ENCODE measurements at places on chromosomes 1 and 21.

DNA sequence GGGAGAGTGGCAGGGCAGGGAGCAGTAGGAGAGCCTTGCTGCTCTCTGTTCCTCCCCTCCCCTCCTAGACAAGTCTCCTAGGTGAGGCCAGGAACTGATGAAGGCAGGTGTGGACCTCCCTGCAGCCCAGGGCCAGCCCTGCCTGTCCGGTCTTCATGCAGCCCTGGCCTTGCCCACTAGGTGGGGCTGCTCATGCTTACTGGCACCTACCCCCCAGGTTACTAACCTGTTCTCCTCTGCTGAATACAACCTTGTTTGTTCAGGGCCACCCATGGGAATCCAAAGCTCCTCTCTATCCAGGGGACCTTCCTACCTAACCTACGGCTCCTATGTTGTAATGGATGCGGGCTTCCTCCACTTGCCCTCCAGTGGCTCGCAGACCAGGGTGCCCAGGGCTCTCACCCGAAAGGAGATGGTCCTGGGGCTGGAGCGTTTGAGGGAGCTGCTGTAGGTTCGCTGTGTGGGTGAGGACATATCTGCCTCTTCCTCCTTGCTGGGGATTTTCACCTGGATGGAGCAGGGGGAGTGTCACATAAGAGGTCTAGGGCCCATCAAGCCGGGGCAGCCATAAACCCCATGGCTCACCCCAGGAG is 7.9 kb upstream of the TNNT2 start:
- DNase-seq, result no peak

DNA sequence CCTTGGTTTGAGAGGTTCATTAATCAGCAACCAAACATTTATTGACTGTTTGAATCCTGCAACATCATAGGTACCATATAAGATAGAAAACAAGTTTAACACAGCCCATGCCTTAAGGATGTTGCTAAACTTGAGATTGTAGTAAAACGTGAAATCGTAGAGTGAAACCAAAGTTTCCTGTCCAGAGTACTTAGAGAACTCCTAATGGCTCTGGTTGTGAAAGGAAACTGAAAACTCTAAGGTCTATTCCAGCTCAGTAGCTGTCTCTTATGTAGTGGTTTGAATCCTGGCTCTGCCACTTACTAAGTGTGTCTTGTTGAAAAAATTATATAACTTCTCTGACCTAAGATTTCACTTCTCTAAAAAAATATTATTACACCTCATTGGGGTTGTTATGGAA is 310.9 kb downstream of the NTNG1 start:
- DNase-seq, result no peak

DNA sequence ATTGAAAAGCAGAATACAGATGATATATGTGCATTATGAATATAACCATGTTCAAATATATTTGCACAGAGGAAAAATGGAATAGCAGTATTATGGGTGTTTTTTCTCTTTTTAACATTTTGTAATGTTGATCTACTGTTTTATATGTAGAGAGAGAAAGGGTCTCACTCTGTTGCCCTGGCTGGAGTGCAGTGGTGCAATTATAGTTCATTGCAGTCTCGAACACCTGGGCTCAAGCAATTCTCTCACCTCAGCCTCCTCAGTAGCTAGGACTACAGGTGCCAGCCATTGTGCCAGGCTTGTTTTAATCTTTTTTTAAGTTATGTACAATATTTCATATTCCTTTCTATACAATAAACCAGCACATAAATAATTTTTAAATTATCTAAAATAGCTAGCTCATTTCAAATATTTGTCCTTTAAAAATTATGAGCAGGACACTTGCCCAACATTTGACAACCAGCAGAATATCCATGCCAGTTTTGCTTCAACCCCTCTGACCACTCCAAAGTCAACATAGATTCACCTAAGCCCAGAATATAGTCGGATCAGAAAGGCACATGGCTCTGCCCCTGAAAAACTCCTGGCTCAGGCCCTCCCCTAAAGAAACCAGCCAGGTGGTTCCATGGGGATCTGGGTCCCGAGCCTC is 29.8 kb downstream of the ZNF281 start:
- no peak for DNase-seq

GRCh38 chr1:162171111-162171510 is 101.6 kb downstream of the NOS1AP start:
- no peak for DNase-seq

GRCh38 chr1:201123866-201124265 is 3.1 kb downstream of the ASCL5 start:
- DNase-seq, result no peak

- DNase-seq, result no peak
Observed at GRCh38 chr1:88378560-88378959, 305.5 kb upstream of the PKN2 start.

DNA sequence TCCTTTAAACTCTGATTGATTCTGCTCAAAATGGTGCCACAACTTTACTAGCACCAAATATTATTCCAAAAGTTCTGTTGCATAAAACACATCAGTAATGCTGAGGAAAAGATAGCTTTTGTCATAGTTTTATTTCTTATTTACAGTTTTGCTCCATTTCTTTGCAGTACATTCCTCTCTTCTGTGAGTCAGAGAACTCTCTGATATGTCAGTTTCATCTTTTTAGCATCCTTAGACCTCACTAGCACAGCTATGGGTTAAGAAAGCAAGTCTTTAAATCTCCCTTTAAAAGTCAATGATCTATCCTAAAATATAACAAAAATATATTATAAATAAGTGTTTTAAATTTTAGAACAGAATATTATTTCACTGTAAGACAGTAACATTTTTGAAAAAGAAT is 356.6 kb upstream of the SNX7 start:
- no peak for DNase-seq

DNA sequence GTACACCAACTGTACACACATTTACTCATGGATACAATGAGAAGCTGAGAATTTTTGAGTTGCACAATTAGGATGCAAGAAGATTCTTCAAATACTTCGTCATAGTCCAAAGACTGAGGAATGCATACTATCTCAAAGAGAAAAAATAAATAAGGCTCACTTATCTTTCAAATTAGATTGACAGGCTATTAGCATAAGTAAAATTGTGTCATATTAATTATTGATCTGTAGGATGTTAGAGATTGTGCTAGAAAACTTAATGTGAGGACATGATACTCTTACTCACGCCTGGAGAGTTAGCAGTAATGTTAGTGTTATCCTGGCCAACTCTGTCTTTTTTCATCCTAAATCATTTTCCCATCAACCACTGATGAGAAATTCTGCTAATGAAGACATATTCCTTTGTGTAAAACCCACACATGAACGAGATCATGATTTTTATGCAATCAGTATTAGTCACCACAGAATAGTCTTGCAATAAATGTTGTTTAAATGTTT is 659.0 kb downstream of the LTN1 start:
- no peak for DNase-seq

DNA sequence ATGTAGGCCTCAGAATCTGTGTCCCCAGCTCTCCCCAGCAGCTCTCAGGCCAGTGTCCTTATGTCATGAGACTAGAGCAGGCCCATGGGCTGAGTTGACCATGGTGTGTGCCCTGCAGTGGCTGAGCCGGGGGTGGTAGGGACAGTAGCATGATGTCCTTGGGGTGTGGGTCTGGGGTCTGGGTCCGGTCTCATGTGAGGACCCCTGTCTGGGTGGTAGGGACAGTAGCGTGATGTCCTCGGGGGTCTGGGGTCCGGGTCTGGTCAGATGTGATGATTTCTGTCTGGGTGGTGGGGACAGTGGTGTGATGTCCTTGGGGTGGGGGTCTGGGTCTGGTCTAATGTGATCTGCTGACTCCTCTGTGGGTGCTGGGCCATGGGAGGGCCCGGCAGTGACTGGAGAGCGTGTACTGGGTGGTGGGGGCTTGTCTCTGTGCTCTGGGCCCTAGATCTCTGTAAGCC is 64.5 kb downstream of the OBSCN start:
- DNase-seq, result no peak

- DNase-seq, result no peak
Observed at GRCh38 chr1:192973202-192973601, 86.0 kb downstream of the UCHL5 start.

GRCh38 chr1:10962483-10962882 is 50.0 kb upstream of the TARDBP start:
- DNase-seq, result no peak

- no peak for DNase-seq
Observed at GRCh38 chr1:19990689-19991088, 11.3 kb upstream of the PLA2G2A start.

- DNase-seq, result no peak
Observed at GRCh38 chr1:73910466-73910865, 287.5 kb downstream of the LRRIQ3 start.

- no peak for DNase-seq
Observed at GRCh38 chr1:96845464-96845863, 123.9 kb downstream of the PTBP2 start.

DNA sequence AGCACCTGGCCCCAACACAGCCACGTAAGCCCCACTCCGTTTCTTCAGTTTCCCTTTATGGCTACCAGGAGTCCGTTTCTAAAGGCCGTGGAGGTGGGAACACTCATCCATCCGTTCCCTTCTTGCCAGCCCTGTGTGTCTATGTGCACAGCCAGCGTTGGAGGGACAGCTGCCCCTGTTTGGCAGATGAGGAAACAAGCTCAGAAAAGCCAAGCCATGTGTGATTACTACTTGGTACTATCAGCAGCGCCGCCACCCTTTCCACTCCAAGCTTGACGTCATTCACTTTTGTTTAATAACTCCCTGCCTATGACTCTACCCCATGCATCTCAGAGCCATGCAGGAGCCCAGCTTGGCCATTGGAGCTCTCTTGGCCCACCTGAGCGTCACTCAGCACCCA is 3.5 kb downstream of the LRP8 start:
- DNase-seq, result no peak

Measured in KG1 (cell line).